MCF 10A (cell line): ENCODE measurements at places on chromosomes 2 and 18. TPM values are rescaled to one million over a fixed set of nuclear protein-coding genes. Genes with fewer than 3 reads are reported as not detected.

Gene SPEG
- total RNA-seq: 23.3 and 25.7 TPM in 2 replicates

GRCh38 chr2:226446406-226447001 lies 353.1 kb downstream of the IRS1 start:
- DNase-seq: peak; percentile 50

DNA sequence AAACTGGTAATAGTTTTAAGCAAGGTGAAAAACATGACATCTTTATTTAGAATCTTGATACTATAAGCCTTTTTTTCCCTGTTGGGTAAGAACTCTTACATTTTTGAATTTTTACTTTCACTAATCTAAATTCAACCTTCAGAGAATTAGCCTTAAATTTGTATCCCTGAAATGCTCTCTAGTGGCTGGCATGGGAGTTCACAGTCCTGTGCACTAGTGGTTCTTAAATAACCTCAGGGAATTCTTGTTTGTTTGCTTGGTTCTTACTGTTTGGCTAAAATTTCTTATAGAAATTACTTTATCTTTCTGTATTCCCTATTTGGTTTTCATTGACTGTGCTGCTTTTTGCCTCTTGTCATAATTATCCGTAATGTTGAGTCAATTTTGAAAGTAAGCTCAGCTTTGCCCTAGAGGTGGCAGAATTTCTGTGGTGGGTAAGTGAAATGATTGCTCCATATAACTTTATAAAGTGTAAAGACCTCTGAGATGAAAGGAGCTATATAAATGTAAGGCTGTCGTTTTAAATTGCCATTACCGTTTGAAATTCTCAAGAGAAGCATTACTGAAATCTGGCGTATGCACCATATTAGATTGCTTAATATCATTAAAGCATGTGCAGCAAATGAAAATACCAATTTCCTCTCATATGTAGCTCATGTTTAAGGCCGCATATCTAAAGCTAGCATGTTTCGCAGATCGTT lies 391.3 kb upstream of the FIGN start:
- DNase-seq: no peak

- peak; percentile 57 for DNase-seq
Measured at GRCh38 chr2:64143169-64144056, 807 bp downstream of the PELI1 start.

Gene AGFG1
- total RNA-seq: 74.2 and 86.1 TPM in 2 replicates

Gene CFAP65
- total RNA-seq: not detected in 2 replicates

DNA sequence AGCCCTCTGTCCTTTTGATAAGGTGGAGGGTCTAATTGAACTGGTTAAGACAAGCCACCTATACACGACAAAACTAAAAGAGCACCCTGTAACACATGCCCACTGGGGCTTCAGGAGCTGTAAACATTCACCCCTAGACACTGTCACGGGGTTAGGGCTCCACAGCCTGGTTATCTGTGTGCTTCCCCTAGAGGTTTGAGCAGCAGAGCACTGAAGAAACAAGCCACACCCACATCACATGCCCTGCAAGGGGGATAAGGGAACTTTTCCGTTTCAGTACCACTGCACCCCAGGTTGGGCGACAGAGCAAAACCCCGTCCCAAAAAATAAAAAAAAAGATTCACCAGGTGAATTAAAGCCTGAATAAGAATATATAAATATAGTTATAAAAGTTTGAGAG lies 913.7 kb upstream of the ACVR2A start:
- no peak for DNase-seq

DNA sequence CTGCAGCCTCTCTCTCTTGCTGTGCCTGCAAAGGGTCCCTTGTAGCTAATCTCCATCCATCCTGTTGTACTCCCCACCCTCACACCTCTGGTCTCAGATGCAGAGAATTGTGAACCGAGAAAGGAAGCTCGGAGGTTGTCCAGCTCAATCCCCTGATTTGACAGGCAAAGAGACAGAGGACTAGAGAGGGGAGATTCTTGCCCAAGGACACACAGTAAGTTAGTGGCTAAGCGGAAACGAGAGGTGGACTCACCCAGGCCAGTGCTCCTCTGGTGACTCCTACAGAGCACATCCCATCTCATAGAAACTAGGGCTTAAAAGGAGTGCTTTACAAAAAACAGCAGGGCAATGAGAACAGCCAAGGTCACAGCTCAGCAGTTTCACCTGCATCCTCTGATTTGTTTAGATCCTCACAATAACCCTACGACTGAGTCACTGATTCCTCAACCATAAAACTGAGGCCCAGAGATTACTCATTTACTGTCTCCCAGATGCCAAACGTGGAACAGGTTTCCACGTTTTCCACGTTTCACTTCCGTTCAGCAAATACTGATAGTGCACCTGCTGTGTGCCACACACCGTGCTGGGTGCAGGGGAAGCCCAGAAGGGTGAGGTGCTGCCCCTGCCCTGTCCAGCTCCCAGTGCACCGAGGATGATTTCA lies 22.1 kb downstream of the EHD3 start:
- peak; percentile 5 for DNase-seq

Gene SLC5A6
- 25.9 and 26.9 TPM in 2 replicates for total RNA-seq

DNA sequence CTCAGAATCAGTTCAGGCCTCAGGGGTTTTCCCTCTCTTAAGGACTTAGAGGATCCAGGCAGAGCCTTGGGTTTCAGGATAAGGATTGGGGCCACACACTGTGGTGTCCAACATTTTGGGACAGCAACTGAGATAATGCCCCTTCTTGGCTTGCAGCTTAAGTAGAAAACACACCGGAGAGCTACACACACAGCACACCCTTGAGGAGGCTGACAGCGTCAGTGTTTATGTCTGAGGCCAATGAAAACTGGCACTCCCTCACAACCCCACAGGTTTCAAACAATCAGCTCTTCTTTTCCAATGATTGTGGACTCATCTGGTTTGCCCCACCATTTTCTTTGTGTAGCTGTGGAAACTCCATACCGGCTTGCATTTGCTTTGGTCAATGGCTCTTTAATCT lies 257.7 kb downstream of the CDCA7 start:
- DNase-seq: no peak

DNA sequence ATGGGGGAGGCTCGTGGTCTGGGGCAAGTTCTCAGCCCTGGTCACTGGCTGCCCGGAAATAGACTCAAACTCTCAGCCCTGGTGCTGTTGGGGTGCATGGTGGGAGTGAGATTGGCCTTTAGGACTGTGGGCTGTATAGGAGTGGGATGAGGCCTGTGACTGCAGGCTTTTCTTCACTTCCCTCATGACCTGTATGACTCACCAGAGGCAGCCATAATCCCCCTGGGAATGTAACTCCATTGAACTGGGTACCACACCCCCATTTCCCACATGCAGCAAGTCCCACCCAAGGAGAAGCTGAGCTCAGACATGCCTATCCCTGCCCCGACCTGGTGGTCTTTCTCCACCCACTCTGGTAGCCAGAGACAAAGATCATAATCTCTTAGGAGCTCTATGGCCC lies 177.7 kb upstream of the OSR1 start:
- no peak for DNase-seq

DNA sequence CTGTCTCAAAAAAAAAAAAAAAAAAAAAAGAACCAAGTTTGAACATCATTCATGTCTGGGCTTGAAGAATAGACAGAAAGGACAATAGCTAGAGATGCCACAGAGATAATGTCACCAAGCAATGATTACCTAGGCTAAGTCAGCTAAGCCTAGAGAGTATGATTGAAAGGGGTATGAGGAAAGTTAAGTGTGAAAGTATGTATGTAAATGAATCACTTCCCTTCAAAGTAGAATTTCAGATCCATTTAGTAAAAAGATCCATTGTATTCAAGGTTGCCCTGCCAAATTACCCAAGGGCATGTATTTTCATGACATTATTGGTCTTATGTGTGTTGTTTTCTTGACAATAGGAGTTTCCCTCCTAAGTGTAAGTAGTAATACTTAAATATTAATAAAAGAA lies 34.1 kb upstream of the SLC39A10 start:
- DNase-seq: peak; percentile 29

Gene PLCL1
- 0.12 and 0.22 TPM in 2 replicates for total RNA-seq

Gene CLEC4F
- not detected in 2 replicates for total RNA-seq

DNA sequence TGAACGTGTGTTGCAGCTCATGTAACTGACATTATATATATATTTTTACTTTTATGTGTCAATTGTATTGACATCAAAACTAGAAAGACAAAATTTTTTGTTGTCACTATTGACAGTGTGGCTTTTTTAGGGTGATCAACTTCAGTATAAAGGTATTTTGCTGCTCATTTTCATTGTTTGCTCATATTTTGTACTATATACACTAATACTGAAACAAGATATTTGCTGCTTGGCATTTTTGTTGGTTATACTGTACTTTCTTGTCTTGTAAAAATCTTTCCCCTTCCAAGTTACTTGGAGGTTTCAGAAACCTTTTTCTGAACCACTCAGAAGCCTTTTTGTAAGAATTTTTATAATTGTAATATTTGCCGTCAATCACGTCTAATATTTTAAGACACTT lies 16.5 kb downstream of the AFTPH start:
- DNase-seq: no peak

GRCh38 chr2:58131191-58132011 lies 84.8 kb downstream of the VRK2 start:
- DNase-seq: no peak

GRCh38 chr2:144096531-144096930 lies 423.4 kb downstream of the ZEB2 start:
- no peak for DNase-seq

DNA sequence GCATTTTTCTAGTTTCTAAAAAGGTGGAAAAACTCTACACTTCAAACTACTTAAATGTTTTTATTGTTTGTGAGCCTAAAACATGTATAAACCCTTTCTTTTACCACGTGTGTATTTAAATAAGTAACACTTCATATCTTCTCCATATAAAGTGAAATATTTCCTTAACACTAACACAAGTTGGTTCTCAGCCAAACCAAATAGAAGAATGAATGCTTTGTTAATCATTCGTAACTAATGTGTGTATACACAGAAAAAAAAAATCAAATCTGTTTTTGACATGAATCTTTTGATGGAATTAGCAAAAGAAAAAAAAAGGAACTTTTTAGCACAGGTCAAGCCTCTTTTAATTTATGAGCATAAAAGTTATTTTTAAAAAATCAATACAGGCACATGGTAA lies 89.3 kb downstream of the EHBP1 start:
- peak; percentile 60 for DNase-seq

Gene MATN3
- total RNA-seq: 0.83 and 0.98 TPM in 2 replicates

Gene DLGAP1
- not detected in 2 replicates for total RNA-seq

Gene TET3
- 15.0 and 17.5 TPM in 2 replicates for total RNA-seq

- DNase-seq: no peak
Measured at GRCh38 chr2:73980566-73980965, 4.1 kb upstream of the TET3 start.

DNA sequence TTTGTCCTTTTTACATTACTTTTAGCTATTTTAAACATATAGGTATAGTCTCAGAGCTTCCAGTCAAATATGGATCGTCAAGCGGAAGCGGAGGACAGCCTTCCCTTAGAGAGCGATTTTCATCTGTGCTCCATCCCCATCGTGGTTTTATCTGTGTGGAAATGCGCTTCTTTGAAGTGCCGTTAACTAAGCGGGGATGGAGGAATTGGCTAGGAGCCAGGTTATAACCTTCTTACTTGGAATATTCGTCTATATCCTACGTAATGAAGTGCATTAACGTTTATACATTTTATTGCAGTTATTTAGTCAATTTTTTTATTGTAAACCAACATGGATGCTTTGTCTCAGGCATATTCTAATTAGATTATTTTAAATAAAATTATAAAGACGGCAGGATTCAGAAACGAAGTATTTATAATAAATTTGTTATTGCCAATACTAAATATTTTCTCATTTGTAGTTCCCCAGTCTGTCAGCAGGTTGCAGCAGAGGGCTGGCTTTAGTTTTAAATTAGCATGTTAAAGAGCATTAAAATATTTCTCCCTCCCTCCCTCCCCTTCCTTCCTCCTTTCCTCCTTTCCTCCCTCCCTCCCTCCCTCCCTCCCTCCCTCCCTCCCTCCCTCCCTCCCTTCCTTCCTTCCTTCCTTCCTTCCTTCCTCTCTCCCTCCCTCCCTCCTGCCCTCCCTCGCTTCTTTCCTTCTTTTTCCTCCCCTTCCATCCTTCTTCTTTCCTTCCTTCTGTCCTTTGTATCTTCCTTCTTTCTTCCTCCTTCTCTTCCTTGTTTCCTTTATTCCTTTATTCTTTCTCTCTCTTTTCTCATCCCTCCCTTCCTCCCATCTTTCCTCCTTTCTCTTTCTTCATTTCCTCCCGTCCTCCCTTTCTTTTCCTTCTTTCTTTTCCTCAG lies 80.6 kb upstream of the DOCK10 start:
- peak; percentile 45 for DNase-seq

- DNase-seq: no peak
Measured at GRCh38 chr18:21857871-21858270, 117.3 kb downstream of the MIB1 start.

Gene ARL5A
- 34.8 and 40.9 TPM in 2 replicates for total RNA-seq

Gene FEV
- total RNA-seq: not detected in 2 replicates

DNA sequence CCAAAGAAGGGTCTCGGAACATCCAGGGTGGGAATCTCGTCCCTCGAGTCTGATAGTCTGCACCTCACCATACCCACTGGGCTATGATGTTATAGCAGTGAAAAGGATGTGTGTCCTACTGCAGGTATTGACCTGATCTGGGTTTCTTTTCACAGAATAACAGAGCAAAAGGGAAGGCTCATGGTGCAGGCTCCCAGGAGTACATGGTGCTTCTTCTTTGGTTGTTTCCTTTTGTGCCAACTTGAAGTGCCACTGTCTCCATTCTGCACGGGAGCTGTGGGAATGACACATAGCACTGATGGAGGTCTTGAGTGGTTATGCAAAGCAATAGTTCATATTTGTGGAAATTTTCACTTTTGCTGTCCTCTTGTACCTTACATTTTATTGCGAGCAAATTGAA lies 72.2 kb upstream of the EML6 start:
- DNase-seq: no peak

- no peak for DNase-seq
Measured at GRCh38 chr18:10265560-10266333, 188.7 kb upstream of the APCDD1 start.

DNA sequence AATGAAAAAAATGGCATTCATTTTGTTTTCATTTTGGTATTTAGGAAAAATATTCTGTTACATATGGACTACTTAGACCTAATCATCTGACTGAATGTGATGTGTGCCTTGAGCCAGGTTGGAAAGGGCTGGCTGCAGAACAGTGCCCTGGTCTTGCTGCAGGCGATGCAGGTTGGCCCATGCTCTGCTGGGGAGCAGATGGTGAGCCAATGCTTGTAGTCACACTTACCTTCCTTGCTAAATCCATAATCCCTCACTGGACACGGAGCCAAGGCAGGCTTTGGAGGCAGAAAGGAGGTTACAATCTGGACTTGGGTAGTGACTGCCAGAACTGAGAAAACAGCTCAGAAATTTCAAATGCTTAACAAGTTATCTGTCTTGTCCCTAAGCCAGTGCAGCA lies 228.7 kb downstream of the ARHGAP15 start:
- peak; percentile 37 for DNase-seq

- DNase-seq: no peak
Measured at GRCh38 chr2:140891614-140892212, 1239.1 kb downstream of the LRP1B start.

DNA sequence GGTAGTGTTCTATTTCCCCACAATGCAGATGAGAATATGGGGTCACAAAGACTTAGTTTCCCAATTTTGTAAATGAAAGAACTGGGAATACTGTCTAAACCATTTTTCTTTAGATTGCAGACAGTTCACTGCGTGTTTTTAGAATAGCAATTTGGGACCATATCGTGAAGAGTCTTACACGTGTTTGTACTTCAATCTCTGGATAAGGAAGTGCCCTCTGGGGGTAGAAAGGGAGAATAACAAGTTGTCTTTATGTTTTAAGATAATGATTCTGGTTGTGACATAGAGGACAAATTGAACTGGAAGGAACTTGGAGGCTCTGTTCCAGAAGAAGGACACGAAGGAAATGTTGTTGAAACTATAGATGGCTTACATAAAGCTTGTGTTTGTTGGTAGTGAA lies 457.7 kb downstream of the CBLN2 start:
- peak; percentile 52 for DNase-seq

- no peak for DNase-seq
Measured at GRCh38 chr2:130947967-130948366, 111.3 kb downstream of the ARHGEF4 start.
